A673 (cell line): ENCODE measurements at places on chromosomes 7 and 10.

GRCh38 chr10:62715383-62715782 is 89.1 kb upstream of the ADO start:
- DNase-seq: no peak

DNA sequence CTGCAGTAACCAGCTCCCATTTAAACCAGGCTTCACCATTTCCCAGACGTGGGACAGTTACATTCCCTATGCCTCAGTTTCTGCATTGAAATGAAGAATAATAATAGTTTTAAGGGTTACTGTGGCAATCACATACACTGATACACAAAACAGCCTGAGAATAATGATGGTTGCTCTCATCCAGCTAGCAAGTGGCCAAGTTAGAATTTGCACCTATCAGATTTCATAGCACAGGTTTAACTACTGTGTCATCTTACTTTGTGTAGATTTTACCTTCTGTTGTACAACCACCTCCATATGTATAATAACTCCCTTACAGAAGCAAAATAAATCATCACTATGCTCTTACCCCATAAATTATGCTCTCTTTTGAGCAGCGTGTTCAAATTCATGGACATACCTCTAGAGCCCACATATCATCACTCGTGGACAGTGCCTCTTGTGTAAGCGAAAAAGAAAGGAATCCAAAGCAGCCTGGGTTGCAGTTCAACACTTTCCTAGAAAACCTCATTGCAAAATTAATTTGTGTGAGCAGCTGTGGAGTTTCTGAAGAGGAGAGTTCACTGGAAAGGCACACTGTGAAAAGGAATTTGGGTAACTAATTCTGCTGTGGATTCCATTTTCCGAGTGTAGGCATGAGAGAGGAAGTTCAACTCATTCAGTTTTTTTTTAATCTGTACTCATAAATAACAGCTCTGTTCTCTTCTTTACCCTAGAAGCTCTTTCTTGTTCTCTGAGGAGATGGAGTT is 492.5 kb downstream of the ARL4A start:
- peak; percentile 11 for DNase-seq

DNA sequence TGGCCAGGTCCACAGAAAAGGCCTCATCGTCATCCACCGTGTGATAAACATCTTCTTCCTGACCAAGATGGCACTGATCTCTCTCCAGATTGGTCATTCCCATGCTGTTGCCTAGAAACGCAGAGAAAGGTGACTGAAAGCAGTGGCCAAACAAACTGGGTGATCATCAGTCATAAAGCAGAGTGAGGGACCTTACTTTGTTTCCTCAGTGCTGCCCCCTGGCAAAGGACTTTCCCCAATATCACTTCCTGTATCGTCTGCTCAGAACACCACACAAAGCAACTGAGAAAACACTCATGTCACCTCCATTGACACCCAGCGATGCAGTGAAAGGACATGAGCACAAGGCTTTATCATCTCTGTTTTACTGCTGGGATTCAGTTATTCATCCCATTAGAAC is 40.0 kb upstream of the TM9SF3 start:
- DNase-seq: peak; percentile 12

- no peak for DNase-seq
These were observed 65.9 kb downstream of the AUTS2 start for GRCh38 chr7:69663911-69664832.

- DNase-seq: no peak
These were observed 116.5 kb downstream of the LRRC4 start for GRCh38 chr7:127914693-127915092.
